ENCODE measurements at places on chromosomes 2 and 18. TPM values are rescaled to one million over a fixed set of nuclear protein-coding genes. Genes with fewer than 3 reads are reported as not detected.

GRCh38 chr2:161448431-161448830 is 32.3 kb downstream of the TBR1 start:
- DNase-seq = no peak

Gene KIAA2012
- total RNA-seq = not detected

- no peak for DNase-seq
These were observed 39.2 kb upstream of the ZNF385B start for GRCh38 chr2:179900655-179901054.

DNA sequence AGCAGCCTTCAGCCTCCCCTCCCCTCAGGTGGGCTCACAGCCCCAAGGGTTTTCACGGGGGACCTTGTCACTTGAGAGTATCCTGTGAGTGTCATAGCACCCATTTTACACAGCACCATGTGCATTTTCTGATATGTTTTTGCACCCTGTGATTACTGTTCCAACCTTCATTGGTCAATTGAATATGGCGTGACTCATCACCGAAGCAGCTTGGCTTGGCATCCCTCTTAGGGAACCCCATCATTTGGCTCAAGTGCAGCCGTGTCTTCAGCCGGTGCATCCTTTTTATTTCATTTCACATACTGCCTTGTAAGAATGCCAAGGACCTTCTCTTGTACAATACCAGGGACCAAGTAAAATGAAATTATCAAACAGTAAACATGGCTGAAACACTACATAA is 57.6 kb downstream of the NPAS2 start:
- DNase-seq = no peak

GRCh38 chr2:99127981-99128380 is 13.5 kb upstream of the C2orf15 start:
- DNase-seq = no peak

DNA sequence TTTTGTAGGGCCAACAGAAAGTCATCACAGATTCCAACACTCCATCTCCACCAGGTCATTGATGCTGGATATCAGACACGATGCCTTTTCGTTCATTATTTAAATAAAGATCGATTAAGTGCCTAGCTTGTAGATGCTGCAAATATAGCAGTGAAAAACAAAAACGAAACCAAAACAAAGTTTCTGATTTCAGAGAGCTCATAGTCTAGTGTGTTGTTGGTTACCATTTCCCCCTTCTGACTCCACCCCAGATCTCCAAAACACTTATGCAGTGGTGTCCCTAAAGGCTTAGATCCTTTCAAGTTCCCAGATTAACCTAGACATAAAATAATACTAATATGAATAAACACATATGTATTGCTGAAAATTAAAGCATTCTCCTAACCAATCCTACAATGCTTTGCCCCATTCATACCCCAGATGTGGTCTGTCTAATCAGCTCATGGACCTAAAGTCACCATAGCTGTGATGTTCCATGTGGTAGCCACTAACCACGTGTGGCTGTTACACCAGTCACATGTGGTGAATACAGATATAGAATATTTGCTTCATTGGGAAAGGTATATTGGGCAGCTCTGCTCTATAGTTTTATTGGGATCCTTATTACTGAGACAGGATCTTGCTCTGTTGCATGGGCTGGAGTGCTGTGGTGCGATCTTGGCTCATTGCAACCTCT is 787.2 kb downstream of the TDRD15 start:
- no peak for DNase-seq

Gene TMEM185B
- 19.7 TPM for total RNA-seq

DNA sequence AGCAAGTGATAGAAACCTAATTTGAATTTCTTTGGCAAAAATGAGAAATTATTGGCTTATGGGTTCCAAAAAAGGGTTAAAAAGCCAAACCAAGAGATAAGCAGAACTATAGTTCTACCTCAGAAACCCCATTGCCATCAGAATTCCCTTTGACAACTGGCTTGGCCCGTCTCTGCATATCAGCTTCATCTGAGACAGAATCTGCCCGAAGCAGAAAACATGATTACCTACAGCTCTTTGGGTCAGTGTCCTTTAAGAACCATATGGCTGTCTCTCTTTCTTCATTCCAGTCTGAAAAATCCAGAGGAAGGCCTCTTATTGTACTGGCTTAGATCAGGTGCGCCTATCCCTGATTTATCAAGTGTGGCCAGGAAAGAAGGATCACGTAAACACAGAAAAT is 49.8 kb upstream of the AGPS start:
- DNase-seq = no peak

GRCh38 chr2:235827585-235827992 is 333.7 kb downstream of the AGAP1 start:
- DNase-seq = no peak

GRCh38 chr2:68943581-68944568 is 8.8 kb downstream of the GKN2 start:
- DNase-seq = peak; percentile 57

- DNase-seq = no peak
These were observed 4.1 kb upstream of the WDR7 start for GRCh38 chr18:56647071-56647470.

DNA sequence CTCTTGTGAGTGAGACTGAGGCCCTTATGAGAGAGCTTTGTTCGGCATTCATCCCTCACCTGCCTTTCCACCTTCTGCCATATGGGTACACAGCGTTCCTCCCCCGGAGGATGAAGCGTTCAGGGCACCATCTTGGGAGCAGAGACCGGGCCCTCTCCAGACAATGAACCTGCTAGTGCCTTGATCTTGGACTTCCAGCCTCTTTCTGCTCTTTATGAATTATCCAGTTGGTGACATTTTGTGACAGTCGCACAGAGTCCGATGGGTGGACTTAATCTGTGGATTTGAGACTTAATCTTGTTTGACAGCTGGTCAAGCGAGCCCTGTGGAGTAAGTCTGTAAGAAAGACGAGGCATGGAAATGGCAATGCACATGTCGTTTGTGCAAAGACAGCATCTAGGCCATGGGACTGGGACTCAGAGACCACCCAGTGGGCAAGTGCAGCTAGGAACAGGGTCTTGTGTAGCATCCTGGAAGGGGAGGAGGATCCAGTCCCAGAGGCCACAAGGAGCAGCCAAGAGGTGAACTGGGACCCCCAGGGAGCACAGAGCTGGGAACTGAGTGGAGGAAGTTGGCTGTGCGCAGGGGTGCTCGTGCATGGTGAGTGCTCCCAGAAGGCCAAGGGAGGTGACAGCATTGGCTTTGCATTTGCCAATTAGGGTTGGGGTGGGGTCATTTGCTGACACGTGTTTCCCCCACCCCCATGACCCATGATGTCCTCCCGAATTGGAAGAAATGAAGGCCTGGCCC is 69.5 kb upstream of the HDAC4 start:
- no peak for DNase-seq

DNA sequence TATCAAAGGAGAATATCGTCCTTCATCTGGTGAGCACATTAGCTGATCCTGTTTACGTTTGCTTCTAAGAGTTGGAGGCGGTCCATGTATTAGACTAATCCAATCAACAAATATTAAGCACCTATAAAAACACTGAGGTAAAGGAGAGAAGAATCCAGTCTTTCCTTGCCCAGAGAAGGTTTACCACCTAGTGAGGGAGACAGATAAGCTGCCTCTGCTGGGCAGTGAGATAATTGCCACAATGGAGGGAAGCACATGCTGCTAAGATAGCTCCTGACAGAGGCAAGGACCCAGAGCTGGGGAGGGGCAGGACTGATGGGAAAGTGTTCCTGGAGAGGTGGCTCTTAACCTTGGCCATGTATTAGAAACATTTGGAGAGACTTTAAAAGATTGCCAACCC is 36.7 kb upstream of the ST8SIA5 start:
- no peak for DNase-seq

DNA sequence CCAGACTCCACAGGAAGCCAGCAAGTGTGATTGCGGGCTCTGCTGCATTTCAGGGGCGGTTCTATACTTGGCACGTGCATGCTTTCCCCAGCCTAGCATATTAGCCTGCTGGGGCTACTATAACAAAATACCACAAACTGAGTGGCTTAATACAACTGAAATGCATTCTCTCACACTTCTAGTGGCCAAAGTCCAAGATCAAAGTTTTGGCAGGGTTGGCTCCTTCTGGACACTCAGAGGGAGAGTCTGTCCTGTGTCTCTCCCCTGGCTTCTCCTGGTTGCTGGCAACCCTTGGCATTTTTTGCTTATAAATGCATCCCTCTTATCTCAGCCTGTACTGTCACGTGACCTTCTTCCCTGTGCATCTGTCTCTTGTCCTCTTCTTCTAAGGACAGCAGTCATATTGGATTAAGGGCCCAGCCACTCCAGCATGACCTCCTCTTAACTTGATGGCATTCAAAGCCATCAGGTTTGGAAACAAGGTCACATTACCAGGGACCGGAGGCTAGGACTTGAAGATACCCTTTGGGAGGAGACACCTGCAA is 138.7 kb downstream of the RNF152 start:
- no peak for DNase-seq

- no peak for DNase-seq
These were observed 649 bp downstream of the FECH start for GRCh38 chr18:57585855-57586250.

- no peak for DNase-seq
These were observed 129.3 kb upstream of the UNC80 start for GRCh38 chr2:209642146-209642820.

Gene FBXO15
- 0.57 TPM for total RNA-seq

GRCh38 chr18:58692422-58693185 is 21.3 kb downstream of the MALT1 start:
- no peak for DNase-seq

Gene CELF4
- 1.1 TPM for total RNA-seq

Gene TMEM131
- total RNA-seq = 31.7 TPM

DNA sequence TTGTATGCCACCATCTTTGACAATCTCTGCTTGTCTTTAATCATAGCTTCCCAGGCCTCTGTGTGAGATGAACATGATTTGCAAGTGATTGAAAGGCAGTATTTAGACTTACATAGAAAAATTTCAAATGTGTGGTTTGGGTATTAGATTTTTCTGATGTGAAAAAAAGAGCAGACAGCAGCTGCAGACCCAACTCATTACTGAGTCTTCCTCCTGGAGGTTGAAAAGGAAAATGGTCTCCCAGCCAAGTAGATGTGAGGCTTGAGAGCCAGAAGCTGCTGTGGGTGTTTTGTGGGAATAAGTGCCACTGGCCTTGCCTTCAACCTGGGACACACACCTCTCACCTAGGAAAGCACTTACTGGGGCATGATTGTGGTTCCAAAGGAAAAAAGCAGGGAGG is 92.5 kb downstream of the KCTD18 start:
- DNase-seq = no peak

- no peak for DNase-seq
These were observed 57.1 kb upstream of the TWIST2 start for GRCh38 chr2:238790833-238791230.

GRCh38 chr2:145036421-145037011 is 516.6 kb upstream of the ZEB2 start:
- DNase-seq = no peak

GRCh38 chr2:18178736-18179349 is 300.4 kb downstream of the KCNS3 start:
- DNase-seq = no peak

GRCh38 chr2:219449609-219450008 is 15.0 kb downstream of the SPEG start:
- peak; percentile 15 for DNase-seq

- DNase-seq = no peak
These were observed 161.4 kb upstream of the KLHL14 start for GRCh38 chr18:32934201-32934600.

DNA sequence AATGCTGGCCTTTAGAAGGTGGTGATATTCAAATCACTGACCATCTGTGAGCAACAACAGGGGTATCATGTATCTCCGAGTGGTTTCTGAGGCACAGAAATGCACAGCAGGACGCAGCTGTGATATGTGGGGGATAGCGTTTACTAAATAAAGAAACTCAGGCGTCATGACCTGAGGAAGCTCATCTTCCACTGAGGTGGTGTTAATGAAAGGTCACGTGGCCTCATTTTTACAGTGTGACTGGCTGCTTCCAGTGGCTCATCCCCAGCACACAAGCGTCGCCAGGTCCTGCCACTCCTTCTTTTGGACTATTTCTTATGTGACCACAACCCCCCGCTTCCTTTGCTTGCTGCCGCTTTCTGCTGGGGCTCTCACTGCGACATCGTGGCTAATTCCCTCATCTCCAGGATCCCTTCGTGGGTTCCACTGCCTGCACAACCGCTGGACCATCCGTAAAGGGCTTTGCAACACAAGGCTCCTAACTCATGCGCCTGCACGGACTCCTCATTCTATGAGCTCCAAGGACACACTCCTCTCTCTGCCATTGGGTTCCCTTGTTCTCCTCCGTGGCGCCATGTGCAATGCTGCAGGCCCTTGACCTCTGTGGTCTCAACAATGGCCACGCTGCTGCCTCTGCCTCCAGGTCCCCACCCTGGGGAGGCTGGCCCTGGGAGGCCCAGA is 109.3 kb downstream of the MBP start:
- no peak for DNase-seq

- no peak for DNase-seq
These were observed 16.9 kb upstream of the CYBRD1 start for GRCh38 chr2:171505374-171505773.

DNA sequence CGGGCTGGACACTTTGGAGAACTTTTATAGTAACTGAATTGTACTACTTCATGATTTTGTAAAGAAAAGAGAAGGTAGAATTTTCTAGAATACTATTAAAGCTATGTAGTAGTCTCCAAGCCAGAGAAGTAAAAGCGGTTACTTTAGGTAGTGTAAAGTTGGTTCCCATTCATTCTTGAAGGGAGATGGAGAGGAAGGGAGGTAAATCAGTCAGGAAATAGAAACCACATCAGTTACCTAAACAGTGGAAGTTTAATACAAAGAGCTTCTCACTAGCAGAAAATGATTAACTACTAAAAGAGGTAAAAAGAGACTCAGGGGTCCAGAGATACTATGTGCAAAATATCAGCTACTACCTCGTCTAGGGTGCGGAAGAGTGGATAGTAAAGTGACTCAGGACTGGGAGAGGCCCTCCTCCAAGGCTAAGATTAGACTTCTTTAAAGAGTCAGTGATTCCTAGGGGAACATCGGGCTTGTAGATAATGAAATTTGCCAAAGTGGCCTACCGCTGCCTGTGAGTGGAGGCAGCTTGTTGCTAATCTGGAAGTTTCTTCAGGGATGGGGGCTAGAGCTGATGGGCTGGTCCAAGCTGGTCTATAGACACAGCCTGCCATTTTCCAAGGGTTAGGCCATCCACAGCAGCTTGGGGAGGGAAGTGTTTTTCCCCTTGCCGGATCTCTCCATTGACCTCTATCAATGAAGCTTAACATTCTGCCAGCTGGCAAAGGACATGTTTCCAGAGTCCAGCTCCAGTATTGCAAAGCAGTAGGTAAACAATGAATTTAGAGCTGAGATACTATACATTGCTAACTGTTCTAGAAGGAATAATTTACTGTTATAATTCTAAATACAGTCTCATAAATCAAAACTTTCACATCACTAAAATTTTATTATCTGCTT is 246.4 kb upstream of the BOD1L2 start:
- DNase-seq = no peak

GRCh38 chr18:79766308-79766707 is 31.4 kb upstream of the KCNG2 start:
- no peak for DNase-seq
